ENCODE measurements at places on chromosomes 3 and 15.

DNA sequence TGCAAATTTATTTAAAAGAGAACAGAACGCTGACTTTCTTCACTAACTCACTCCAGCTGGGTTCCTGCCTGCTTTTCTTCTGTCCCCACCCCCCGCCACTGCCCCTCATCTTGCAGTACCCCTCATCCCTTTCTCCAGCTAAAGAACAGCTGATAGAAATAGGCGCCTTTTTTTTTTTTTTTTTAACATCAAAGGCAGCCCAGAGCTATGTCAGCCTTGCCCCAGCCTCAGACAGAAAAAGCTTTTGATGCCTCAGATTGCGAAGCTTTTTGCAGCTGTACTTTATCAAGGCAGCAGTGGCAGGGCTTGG is 1.8 kb downstream of the CADPS start:
- DNase-seq, result no peak

DNA sequence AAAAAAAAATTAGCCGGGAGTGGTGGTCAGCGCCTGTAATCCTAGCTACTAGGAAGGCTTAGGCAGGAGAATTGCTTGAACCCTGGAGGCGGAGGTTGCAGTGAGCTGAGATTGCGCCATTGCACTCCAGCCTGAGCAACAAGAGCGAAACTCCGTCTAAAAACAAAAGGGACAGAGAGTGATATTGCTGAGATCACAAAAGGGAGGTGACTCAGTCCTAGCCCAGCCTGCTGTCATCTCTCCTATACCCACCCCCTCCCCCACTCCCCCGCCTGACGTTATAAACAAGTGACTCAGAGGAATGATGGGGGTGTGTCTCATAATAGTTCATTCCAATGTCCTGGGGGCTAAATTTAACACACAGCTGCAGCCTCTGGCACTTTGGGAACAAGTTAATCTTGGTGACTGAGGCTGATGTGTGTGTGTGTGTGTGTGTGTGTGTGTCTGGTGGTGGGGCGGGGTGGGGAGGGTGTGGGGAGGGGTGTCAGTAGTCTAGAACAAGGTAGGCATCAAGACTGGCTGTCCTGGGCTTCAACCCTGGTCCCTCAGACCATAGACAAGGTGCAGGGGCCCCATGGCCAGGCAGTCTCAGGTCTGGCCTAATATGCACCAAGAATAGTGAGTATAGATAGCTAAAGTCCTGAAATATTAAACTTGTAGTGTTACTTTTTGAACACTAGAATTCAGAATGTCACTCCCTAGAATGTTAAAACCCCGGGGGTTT is 1.3 kb upstream of the KLHL40 start:
- DNase-seq, result no peak

- no peak for DNase-seq
Measured at GRCh38 chr3:58357402-58357801, 24.7 kb downstream of the PXK start.

GRCh38 chr15:39819533-39819932 is 36.9 kb upstream of the FSIP1 start:
- DNase-seq, result no peak
